ENCODE measurements at places on chromosomes 11 and 22.
A peak's percentile ranks its signal among the peaks of the same experiment; 100 is the strongest.

DNA sequence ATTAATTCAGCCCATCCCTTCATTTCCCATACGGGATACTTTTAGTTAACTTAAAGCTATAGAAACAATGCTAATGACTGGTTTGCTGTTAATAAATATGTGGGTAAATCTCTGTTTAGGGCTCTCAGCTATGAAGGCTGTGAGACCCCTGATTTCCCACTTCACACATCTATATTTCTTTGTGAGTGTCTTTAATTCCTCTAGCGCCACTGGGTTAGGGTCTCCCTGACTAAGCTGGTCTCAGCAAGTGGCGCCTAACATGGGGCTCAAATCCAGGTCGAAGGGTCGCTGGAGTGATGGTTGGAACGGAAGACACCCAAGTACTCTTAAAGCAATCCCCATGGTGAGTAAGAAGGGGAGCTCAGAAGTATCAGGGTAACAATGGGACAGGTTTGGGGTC lies 14.4 kb upstream of the OOSP1 start:
- peak; percentile 2 for DNase-seq

- DNase-seq = no peak
Observed at GRCh38 chr11:46265764-46266163, 11.7 kb upstream of the CREB3L1 start.

DNA sequence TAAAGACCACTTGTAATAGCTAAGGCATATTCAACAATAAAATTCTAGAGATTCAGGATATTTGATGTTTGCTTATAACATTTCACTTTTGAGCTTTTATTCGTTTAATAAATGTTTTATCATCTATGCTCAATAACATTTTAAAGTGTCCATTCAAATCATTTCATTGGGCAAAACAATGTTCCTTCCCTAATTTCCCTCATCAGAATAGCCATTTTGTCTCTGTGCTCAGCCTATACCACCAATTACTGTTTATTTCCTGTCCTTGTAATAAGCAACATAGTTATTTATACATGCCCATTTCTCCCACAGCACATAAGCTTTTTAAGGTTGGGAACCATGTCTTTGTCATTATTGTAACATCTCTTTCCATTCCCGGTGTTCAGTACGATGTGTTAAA lies 1.3 kb upstream of the SC5D start:
- DNase-seq = no peak

DNA sequence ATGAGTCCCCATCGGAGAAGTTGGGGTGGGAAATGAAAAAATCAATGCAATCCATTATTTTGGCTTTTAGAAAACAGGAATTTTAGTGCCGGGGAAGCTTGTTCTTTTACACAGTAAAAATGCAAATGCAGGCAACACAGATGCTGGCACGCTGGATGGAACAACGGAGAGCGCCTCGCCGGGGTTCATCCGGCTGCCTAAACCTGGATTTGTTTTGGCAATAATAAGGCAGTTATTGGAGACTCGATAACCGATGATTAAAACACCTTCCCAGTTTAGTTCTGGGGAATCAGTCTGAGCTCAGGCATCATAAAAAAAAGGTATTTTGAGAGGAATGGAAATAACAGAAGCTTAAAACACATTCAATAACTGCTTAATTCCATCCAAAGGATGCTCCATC lies 2.9 kb downstream of the DSCAML1 start:
- no peak for DNase-seq

- DNase-seq = no peak
Observed at GRCh38 chr11:118625036-118625690, 17.7 kb downstream of the PHLDB1 start.

DNA sequence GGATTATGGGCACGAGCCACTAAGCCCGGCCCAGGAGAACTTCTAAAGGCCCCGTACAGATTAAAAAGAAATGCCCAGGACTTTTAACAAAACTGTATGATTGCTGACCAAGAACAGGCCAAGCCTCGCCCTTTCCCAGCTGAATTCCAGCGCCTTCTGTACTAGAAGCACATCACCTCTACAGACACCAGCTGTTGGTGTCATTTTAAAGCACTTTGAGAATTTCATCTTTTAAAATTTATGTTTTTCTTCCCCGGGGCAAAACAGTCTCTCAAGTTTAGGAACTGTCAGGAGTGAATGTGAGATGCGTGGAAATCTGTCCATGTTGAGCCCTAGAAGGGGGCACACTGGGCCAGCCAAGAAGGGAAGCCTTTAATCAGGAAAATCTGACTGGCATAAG lies 362.4 kb downstream of the LARGE1 start:
- DNase-seq = no peak

DNA sequence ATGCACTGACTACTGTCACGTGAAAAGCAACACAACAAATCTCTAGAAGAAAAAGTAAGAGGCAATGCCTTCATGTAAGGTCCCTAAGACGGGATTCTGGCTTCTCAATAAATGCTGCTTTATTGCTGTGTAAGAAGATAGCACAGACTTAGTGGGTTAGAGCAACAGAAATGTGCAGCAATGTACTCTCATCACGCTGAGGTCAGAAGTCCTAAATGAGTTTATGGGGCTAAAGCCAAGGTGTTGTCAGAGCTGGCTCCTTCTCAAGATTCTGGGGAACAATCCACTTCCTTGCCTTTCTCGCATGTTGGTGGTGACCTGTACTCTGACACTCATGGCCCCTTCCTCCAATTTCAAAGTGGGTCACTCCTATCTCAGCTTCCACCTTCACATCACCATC lies 93.4 kb downstream of the SHANK2 start:
- no peak for DNase-seq

GRCh38 chr11:72058416-72059034 lies 21.8 kb downstream of the NUMA1 start:
- DNase-seq = no peak

DNA sequence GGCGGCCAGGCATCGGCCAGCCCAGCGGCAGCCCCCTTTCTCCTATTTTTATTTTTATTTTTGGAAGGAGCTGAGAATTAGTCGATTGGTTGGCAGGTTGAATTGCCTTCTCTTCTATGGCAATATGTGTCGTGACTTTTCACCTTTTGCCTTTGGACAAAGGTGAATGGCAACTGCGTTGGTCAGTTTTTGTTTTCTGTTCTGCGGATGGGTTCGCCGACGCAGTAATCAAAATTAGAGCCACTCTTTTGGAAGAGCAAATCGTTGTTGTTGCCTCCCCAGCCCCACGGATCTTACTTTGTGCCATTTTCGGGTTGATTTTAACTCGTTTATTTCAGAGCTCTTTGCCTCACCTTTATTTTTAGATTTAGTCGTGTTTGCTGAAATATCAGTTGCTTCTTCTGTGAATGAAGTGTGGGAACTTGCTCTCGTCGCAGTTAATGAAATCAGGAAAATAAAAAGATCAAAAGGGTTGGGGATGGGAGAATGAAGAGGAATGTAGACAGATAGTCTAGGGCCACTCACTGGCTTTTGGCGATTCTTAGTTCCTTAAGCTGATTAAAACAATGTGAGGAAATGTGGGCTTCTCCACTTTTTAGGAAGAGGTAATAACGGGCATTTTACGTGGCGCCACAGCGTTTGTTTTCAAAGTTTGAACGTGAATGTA lies 1.6 kb downstream of the CECR2 start:
- no peak for DNase-seq

DNA sequence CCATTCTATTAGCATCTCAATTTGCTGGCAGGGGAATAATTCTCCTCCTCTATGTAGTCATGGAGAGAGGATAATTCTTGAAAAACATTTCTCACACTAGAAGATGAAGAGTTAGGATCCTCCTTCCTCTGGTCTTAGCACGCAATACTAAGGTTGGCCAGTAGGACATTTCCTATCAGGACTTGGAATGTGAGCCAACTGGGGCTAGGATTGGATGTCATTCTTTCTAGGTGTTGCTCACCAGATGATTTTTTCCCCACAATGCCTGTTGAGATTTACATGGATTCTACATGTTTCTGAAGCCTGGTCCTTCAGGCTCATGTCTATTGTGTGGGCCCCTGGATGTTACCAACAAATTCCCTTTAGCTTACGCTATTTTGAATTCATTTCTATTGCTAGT lies 28.0 kb downstream of the SLN start:
- DNase-seq = no peak

DNA sequence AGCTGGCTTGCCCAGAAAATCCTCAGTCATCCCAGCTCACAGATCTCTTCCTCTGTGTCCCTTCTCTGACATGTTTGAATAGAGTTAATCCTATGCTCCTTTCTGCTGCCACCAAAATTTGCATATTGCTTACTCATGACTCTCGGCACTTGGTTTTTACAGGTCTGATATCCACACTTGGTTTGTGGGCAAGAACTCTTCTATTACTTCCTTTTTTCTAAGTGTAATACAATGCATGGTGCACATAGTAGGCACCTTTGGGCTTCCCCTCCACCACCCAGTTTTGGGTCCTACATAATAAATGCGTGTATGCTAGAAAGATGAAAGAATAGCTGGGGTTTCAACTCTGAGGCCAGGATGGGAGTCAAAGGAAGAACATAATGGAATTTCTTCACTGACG lies 69.7 kb upstream of the GRK3 start:
- no peak for DNase-seq

DNA sequence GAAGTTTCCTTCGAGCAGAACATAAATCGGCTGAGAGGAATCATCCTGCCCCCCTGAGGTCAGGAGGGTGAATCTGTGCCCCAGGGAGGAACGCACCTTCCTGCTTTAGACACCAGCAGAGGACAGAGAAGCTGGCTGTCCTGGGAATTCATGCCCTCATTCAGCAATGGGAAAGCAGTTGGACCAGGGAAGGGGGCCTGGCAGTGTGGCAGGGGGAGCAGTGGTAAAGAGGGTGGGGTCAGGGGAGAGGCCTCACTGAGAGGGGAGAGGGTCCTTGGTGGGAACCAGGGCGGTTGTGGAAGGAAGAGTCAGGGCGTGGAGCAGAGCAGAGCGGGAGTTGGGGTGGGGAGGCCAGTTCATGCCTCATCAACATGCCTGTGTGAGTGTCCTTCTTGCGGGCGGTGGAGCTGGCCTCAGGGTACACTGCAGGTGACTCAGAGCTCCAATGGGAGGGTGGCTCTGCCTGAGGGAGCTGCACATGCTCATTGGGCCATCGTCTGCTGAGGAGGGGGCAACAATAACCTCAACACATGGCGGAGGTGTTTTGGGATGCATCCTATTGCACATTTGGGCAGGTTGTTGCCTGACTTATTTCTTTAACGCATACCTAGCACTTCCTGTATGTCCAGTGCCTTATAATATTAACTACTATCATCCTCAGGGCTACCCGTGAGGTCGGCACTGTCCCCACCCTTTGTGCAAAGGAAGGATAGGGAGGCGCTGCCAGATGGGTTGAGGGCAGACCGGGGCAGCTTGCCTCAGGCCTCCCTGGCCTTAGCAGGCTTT lies 23.2 kb downstream of the MED15 start:
- no peak for DNase-seq

- no peak for DNase-seq
Observed at GRCh38 chr11:78039391-78039918, 16.4 kb upstream of the KCTD14 start.

DNA sequence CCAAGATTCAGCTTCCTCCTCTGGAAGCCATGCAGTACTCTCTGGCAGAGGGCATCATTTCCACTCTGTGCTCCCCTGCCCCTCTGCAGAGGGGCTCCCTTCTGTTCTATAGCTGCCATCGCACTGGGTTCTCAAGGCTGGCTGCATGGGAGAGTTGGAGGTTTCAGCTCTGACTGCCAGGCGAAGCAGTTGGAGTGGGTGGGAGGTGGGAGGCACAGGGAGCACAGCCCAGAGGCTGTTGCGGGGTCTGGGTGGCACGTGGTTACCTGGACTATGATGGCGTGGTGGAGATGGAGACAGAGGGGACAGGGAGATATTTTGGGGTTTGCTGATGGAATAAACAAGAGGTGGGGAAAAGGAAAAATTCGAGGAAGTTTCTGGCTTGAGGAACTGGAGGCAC lies 4.8 kb downstream of the PMM1 start:
- no peak for DNase-seq
